ENCODE measurements at places on chromosomes 5 and 9.

DNA sequence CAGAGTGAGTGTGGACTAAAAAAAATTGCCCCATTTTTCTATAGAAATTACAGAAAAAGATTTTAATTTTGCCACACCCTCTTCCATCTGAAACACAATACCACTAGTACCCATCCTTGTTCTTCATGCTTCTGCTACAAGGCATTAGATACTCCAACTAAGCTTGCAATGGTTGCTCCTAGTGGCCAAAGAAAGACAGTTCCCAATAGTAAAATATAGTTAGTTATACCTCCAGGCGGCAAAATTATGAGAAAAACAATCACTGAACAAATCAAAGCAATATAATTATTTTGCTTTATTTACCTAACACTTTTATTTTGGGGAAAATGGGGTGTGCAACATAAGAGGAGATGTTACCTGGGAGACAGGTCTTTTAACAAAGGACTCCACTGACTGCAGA lies 101.2 kb downstream of the RAPGEF6 start:
- DNase-seq: no peak

DNA sequence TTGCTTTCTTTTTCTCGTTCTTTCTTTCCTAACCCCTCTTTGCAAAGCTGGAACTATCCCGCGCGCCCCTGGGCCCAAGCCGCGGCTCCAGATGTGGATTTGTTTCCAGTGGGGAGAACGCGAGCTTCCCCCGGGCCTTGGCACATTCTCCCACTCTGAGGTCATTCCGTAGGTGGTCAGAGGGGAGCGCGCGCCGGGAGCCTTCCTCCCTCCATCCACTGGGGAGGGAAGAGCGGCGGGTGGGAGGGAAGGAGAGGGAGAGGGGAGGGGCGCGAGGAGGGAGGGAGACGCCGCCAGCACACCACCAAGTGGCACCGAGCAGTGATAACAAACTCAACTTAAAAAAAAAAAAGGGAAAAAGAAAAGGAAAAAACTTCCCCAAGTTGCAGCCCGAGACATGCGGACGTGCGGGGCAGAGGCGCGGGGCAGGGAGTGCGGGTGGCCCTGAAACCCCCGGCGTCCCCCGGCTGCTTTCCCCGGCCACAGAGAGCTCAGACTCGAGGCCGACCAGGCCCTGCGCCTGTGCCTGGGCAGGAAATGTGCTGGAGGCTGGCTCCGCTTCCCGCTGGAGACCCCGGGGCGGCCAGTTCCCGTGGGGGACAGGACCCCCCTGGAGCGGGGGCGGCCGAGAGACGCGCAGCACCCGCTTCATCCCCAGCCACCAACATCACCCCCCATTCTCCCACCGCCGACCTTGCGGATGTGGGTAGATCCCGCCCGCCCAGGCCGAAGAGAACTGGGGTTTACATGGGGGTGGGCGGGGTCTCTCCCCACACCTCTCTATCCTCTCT lies 3.1 kb downstream of the IER5L start:
- no peak for DNase-seq

DNA sequence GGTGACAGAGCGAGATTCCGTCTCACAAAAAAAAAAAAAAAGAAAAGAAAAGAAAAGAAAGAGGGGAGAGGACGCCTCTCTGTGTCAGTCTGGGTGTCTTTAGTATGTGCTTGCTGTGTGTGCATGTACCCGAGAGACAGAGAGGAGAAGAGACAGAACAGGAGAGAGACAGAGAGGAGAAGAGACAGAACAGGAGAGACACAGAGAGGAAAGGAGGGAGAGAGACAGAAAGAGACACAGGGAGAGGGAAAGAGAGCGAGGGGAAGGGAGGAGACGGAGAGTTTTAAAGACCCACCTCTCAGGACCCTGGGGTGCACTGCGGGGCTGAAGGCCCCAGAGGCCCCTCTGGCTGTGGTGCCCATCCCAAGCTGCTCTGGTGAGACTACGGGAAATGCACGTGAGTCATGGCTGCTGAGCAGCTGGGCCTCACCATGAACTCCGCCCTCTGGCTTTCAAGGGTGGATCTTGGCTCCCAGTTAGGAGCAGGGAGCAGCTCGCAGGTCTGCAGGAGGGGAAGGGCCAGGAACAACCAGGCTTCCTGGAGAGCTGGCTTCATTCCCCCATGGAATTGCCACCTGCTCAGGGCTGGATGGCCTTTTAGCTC lies 7.9 kb downstream of the SLC6A3 start:
- DNase-seq: no peak

GRCh38 chr5:125583321-125584139 lies 837.1 kb upstream of the ZNF608 start:
- no peak for DNase-seq

GRCh38 chr5:153624451-153624765 lies 133.9 kb downstream of the GRIA1 start:
- DNase-seq: no peak

DNA sequence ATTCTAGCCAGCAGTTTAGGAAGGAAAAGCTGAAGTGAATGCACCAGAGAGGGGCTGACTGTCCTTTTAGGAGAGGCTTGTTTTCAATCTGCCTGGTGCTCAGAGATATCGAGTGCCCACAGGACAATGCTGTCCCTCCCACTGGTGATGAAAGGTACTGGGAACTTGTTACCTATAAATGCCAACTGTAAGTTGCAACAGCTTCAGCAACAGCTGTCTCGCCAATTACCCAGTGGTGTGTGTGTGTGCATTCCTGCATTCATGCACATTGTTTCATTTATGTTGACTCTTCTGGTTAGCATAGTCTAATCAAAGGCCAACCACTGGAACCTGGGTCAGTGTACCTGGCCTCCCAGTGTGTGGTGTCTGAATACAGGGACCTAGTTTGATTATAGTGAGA lies 161.1 kb downstream of the CSNK1G3 start:
- DNase-seq: no peak

GRCh38 chr9:124766815-124767554 lies 4.1 kb downstream of the NR6A1 start:
- DNase-seq: no peak

- DNase-seq: no peak
These were observed 207.9 kb upstream of the CD180 start for GRCh38 chr5:67404256-67405100.

DNA sequence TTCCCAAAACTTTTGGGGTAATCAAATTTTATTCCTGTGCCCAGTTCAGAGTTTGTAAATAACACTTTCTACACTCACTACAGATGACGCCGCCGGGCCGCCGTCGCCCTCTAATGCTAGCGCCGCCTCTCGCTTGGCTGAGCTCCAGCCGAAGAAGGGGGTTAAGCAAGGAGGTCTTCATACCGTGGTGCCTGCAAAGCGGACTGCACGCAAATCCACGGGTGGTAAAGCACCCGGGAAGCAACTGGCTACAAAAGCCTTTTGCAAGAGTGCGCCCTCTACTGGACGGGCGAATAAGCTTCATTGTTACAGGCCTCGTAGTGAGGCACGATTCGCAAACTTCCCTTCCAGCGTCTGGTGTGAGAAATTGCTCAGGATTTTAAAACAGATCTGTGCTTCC lies 280.4 kb downstream of the MEF2C start:
- no peak for DNase-seq

DNA sequence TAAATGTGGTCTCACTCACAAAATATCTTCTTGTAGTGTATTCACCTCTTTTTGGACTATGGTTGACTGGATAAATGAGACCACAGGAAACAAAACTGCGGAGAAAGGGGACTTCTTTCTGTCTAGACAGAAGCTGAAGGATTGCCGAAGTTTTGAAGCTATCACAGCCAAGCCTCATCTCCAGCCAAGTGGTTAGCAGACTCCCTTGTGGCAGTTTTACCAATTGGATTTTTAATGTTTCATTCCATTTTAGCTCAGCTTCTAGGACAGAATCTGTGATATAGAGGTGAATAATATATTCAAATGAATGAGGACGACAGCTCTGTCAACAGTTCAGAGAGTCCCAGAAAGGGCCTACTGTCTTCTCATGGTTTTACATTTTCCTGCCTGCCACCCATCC lies 215.7 kb upstream of the ZNF608 start:
- DNase-seq: no peak

DNA sequence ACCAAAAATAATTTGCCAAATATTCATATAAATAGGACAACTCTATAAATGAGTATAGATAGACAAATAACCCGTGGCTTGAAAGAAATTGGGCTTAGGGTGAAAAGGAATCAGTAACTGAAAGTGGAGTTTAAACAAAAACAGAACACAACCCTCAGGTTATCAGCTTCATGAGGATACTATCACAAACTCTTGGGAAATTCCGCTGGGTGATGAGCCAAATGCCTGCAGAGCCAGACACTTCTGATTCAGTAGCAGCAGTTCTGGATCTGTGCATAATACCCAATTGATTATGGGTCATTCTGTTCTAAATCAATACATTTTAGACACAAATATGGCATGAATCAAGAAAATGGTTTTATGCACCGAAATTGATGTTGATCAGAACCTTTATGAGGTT lies 72.4 kb downstream of the CAMK4 start:
- no peak for DNase-seq
